ENCODE measurements at places on chromosomes 7 and 10.
A peak's percentile ranks its signal among the peaks of the same experiment; 100 is the strongest.

DNA sequence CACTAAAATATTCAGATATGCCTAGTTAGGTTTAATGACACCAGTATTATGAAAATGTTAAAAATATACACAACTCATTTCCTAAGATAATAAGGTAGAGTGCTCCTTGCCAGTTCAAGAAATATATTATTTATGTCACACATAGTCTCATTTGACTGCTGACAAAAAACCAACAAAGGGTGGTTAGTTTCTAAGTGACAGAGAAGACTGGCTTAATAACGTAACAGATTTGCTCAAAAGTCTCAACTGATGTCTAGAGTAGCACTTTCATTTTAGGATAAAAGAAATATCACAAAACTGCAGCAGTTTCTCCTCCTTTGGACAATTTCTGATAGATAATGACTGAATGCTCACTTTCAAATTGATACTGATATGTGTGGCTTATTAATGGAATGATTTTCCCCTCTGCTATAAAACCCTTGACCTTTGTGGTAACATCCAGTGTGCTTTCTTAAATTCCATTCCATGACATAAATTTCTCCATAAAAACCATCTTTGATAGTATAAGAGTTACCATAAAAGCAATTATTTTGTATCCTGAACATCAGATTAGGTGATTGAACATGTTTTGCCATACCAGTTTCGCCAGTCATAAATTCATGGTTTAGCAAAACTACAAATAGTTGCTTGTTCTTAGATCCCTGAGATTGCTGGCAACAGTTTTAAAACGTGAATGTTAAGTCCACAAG is 94.2 kb downstream of the NRBF2 start:
- DNase-seq, result no peak

GRCh38 chr10:16231734-16232435 is 204.9 kb upstream of the PTER start:
- DNase-seq, result no peak

- DNase-seq, result no peak
Observed at GRCh38 chr7:12570168-12570533, 369 bp upstream of the SCIN start.

GRCh38 chr10:70458329-70459060 is 17.0 kb upstream of the NODAL start:
- no peak for DNase-seq

- DNase-seq, result no peak
Observed at GRCh38 chr10:100349672-100350071, 2.6 kb downstream of the SCD start.

GRCh38 chr7:27895551-27895950 is 155.6 kb downstream of the TAX1BP1 start:
- DNase-seq, result peak; percentile 51

DNA sequence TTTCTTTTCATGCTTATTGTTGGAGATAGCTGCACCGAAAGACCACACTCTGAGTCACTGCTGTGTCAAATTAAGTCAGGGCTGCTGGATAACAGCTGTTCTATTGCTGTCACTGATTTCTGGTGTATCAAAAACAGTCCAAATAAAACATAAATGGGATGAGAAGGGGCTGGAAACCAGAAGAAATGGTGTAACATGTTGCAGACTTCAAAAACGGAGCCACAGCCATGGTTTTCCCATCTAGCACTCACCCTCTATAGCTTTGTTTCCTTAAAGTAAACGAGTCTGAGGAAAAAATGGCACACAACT is 103.3 kb upstream of the DIP2C start:
- no peak for DNase-seq

- DNase-seq, result no peak
Observed at GRCh38 chr7:92359801-92360200, 87.5 kb upstream of the GATAD1 start.

DNA sequence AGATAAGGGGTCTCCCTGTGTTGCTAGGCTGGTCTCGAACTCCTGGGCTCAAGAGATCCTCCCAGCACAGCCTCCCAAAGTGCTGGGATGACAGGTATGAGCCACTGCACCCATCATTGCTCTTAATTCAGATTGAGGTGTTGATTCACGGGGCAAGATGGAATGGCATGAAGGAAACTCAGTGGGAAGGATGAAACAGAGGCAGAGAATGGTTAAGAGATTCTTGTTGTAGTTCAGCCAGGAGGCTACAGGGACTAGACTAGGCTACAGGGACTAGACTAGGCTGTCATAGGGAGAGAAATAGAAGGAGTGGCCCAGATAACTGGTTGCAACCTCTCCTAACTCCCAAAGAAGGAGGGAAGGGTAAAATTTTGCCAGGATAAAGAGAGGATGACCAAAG is 48.0 kb downstream of the THNSL1 start:
- no peak for DNase-seq

Data from pons (tissue), 1 donor.